Stimulated activated CD8-positive, alpha-beta memory T cell treated with anti-CD3 and anti-CD28 coated beads, Interleukin-4, amount 100 ng/mL, for 1 hour (primary cell): ENCODE measurements at places on chromosomes 5 and 9.

GRCh38 chr9:131167146-131167692, 41.8 kb downstream of the NUP214 start:
- no peak for DNase-seq

DNA sequence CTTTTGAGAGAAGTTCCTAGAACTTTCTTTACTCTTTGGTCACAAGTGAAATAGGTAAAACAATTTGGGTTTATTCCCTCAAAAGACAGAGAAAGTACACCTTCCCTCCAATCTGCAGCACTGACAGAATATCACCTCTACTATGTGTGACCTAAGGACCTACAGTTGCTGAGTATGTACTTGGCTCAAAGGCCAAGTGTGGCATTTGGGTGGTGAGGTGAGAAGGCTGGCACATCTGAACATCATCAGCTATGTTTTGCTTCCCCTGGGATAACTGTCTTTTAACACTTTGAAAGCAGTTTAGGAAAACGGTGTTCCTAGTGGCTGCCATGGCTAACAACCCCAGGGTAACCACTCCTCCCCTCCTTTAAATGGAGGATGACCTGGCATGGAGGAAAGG, 17.6 kb downstream of the MIER3 start:
- no peak for DNase-seq

- no peak for DNase-seq
Observed at GRCh38 chr9:93091453-93092081, 4.5 kb upstream of the CARD19 start.

- no peak for DNase-seq
Observed at GRCh38 chr5:174426388-174426787, 298.0 kb upstream of the MSX2 start.

- DNase-seq = no peak
Observed at GRCh38 chr9:4503103-4503502, 12.8 kb downstream of the SLC1A1 start.

GRCh38 chr9:26369093-26369492, 523.5 kb downstream of the CAAP1 start:
- DNase-seq = no peak

DNA sequence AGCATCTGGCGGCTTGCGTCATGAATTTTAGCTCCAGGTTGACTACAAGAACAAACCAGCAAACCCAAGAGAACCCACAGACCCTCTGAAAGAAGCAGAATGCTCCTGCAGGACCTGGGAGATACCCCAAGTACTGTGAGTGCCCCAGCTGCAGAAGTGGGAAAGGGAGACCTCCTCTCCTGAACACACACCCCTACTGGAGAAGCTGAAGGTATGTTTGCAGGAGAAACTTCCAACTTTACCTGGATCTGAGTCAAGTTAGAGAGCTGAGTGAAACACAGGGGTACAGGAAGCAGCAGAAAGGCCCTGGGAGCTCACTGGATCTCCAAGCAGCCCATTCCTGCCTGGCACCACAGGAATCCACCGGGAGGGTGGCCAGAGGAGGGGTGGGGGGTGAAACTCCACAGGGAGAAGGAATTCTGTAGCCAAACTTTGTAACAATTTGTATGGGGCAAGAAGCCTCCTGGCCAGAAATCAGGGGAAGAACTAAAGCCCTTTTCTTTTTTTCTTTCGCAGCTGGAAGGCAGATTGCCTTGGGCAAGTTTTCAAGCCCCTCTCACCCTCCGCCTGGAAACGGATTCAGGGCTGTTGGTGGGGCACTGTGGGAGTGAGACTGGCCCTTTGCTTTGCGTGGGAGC, 576.2 kb downstream of the BNC2 start:
- no peak for DNase-seq

GRCh38 chr5:53246042-53246836, 136.7 kb upstream of the MOCS2 start:
- DNase-seq = no peak

DNA sequence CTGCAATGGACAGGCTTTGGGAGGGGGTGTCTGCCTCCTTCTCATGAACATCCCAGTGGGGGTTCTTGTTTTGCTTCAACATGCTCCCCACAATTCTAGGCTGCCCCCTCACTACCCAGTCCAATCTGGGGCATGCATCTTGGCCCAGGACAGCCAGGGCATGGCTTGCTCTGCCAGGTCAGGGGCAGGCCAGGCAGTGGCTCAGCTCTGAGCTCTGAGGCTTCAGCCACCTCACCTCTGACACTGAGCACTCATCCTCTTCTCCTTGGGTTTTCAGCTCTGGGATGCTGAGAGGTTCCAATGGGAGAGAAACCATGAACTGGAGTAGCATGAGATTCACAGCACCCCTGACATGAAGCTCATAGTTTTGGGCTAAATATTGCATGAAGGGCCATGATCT, 11.8 kb downstream of the SLC25A48 start:
- DNase-seq = no peak

DNA sequence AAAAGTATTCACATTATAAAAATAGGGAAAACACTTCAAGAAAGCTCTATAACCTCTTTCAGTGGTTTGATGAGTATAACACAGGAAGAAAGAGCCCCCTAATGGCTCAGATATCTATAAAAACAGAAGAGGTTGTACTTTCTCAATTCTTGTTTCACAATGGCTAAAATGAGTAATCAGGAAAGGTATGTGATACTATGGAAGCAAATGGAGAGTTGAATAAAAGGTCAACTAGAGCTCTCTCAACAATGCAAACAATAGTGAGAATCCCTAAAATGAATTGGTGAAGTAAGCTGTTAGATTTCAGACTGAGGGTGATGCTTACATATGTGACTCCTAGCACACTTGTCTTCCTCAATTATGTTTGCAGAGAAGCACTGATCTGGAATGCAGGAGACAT, 584.6 kb upstream of the CDH18 start:
- DNase-seq = no peak

- DNase-seq = no peak
Observed at GRCh38 chr9:7149258-7149657, 391.5 kb downstream of the KDM4C start.

- no peak for DNase-seq
Observed at GRCh38 chr5:81233080-81233634, at the start of gene CKMT2. TSS of gene CKMT2 (plus strand) at chr5:81233322. CDS start at chr5:81251133, 17,811 bp downstream.

- no peak for DNase-seq
Observed at GRCh38 chr9:110266795-110267194, 10.5 kb upstream of the TXN start.

GRCh38 chr9:121876658-121877271, 216.3 kb downstream of the TTLL11 start:
- no peak for DNase-seq

GRCh38 chr5:179413086-179413690, 67.9 kb upstream of the ADAMTS2 start:
- no peak for DNase-seq

DNA sequence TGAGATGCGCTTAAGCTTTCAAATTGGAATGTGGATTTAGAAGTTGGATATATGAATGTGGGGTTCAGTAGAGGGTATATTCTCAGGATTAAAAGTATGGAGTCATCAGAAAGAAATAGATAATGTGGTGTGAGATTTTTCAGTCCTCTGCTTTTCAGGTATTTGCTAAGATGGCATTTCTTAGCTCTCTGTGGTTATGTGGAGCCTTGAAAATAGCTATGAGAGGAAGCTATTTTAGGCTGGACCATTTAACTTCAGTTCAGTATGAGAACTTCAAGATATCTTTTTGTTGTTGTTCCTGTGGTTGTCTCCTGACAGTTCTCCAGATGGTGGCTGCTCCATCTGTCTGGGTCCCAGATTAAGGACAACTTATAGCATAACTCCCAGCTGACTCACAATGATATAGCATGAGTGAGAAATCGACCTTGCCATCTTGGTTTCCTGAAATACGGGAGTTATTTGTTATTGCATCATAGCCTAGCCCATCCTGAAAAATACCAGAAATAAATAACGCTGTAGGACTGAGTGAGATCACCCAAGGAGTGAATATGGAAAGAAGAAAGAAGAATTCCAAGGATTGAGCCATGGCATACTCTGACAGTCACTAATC, 461.5 kb downstream of the ANXA1 start:
- no peak for DNase-seq

- DNase-seq = no peak
Observed at GRCh38 chr5:9340085-9340484, 205.8 kb downstream of the SEMA5A start.

DNA sequence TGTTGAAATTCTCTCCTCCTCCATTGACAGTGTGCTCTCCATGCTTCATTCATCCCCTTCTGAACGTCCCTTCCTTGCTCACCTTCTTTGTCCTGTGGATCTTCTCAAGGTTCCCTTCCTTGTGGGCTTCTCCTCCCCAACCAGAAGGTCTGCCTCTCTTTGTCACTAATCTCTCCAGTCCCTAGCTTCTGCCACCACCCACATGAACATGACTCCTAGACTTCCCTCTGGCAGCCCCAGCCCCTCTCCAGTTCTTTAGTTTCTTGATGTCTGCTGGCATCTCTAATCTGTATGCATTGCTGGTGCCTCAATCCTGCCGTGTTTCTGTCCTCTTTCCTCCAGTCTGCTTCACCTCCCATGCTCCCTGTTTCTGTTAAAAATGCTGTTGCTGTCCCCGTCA, 79.3 kb downstream of the ARHGAP26 start:
- DNase-seq = no peak

DNA sequence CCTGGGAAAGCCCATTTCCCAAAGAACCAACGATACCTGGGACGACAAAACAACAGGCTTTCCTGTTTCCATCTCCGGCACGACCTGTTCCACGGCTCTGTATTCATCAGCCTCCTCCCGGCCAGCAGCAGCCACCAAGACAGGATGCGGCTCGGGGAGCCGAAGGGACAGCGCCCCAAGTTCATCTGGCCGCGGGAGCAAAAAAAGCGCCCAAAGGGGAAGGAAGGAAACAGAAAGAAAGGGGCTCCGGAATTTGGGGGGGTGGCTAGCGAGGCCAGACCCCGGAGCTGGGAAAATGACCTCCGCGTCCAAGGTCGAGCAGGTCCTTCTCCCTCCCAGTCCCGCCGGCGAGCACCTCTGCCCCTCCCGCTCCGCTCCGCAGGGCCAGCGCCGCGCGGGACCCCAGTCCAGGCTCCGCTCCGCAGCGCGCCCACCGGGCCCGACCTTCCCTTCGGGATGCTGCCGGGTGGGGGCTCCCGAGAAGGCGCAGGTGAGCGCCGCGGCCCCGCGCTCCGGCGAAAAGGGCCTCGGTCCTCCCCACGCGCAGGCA, 608 bp downstream of the ELOVL7 start:
- no peak for DNase-seq

DNA sequence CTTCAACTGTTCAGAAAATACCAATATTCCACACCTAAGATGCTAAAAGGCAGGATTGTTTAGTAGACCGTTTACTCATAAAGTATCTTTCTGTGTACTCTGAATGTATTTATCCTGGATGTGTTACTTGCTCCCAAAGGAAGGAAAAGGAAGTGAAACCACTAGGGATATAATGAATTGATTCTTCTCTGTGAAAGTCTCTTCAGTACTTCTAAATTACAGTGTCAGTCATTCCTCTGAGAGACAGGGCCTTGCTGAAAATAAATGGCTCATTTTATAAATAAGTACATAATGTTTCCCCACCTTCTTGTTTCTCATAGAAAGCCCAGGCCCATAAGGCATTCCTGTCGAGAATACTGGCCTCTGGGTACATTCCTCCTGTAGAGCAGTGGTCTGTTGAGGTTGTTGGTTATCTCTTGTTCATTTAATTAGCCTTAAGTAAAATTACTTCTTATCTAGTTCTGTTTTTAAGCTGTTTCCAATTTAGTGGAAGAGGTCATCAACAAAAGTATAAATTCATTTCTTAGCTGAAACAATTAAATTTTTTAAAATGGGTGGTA, 1.6 kb downstream of the HAPLN1 start:
- DNase-seq = no peak

- no peak for DNase-seq
Observed at GRCh38 chr5:542319-543311, 18.4 kb upstream of the SLC9A3 start.
